GM03348 (cell line): ENCODE measurements at places on chromosomes 13 and 19.

- no peak for DNase-seq
These were observed at the start of gene ADM5 for GRCh38 chr19:49689133-49690078. Gene ADM5, plus strand, starts transcription at chr19:49689594. Its CDS starts 244 bp downstream, at chr19:49689838.

GRCh38 chr19:35318679-35319448 is 10.1 kb upstream of the CD22 start:
- peak; percentile 81 for DNase-seq

GRCh38 chr19:53818756-53819155 is 5.4 kb downstream of the NLRP12 start:
- no peak for DNase-seq

DNA sequence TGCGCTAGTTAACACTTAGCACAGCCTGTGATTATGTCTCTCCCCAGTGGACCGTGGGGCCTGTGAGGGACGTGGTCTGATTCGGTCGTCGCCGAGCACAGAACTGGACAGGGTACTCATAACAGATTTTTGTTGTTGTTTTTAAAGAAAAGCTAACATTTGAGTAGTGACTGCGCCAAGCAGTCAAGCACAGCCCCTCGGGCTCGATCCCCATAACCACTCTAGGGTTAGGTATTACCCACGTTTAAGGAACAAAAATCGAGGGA is 805 bp upstream of the PTOV1 start:
- DNase-seq, result no peak

DNA sequence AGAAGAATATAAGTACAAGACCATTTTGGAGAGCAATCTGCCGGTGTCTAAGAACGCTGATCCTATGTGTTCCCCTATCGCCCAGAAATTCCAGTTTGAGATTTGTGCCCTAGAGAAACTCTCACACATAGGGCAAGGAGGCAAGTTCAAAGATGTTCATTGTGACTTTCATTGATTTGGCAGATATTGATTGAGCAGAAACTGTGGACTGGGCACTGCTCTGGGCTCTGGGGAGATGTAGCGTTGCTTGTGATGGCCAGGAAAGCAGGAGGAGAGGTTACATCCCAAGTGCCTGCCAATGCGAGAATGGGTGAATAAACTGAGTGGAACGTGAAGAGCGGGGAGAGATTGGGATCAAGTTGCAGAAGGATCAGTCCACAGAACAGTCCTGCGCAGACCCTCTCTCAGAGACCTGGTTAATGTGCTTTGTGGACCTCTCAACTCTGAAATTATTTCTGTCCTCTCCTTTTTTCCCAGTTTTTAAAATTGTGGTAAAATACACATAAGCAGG is 123.9 kb upstream of the PEG3 start:
- no peak for DNase-seq

GRCh38 chr13:49810567-49811526 is 18.4 kb upstream of the KPNA3 start:
- peak; percentile 31 for DNase-seq

- DNase-seq, result no peak
These were observed 309.8 kb downstream of the COG6 start for GRCh38 chr13:39965309-39965708.

DNA sequence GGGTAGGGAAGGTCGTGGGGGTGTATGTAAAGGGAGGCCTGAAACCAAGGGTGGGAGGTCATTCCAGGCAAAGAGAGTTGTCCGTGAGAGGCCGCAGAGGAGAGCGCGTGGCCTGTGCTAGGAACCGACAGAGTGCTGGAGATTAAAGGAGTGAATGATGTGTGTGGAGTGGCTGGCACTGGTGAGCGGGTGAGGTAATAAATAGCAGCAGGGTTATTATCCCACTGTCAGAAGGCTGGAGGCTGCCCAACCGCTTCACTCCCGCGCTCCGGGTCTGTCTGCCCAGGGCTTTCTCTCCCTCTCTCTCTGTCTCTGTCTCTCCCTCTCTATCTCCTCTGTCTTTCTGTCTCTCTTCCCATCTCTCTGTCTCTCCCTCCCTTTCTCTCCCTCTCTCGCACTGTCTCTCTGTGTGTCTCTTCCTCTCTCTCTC is 17.4 kb downstream of the ZNF579 start:
- DNase-seq, result peak; percentile 48

GRCh38 chr19:18896421-18896841 is 473 bp upstream of the CERS1 start:
- peak; percentile 41 for DNase-seq

- no peak for DNase-seq
These were observed 3.1 kb downstream of the RPS28 start for GRCh38 chr19:8324186-8325050.

DNA sequence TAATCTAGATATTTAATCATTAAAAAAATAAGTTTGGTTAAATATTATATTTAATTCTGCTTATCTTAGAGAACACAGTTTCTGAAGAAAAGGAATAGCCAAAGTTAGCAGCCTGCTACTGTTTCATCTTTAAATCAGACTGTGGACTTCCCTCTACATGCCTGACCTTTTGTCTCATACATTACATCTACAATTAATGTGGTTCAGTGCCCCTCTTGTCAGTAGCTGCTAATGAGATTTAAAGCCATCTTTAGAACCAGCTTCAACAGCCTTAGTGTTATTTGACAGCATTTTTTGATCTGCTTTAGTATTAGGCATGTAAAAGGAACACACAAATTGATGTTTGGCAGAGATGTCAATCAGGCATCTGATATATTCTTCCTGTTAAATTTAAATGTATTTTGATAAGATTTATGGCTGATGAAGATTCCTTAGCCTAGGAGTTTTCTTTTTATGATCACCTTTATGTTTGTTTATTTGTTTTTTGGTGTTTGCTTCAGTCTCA is 1925.8 kb upstream of the PRR20A start:
- DNase-seq, result no peak

- DNase-seq, result no peak
These were observed 919 bp upstream of the ADAMTS10 start for GRCh38 chr19:8611391-8611876.

GRCh38 chr19:29936409-29936808 is 5.6 kb upstream of the URI1 start:
- DNase-seq, result no peak

DNA sequence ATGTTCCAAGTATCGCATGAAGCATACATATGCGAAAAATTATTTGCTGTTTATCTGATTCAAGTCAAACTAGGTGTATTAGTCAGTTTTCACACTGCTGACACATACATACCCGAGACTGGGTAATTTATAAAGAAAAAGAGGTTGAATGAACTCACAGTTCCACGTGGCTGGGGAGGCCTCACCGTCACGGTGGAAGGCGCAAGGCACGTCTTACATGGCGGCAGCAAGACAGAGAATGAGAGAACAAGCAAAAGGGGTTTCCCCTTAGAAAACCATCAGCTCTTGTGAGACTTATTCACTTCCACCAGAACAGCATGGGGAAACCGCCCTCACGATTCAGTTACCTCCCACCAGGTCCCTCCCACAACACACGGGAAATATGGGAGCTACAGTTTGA is 13.0 kb upstream of the PROZ start:
- DNase-seq, result no peak

DNA sequence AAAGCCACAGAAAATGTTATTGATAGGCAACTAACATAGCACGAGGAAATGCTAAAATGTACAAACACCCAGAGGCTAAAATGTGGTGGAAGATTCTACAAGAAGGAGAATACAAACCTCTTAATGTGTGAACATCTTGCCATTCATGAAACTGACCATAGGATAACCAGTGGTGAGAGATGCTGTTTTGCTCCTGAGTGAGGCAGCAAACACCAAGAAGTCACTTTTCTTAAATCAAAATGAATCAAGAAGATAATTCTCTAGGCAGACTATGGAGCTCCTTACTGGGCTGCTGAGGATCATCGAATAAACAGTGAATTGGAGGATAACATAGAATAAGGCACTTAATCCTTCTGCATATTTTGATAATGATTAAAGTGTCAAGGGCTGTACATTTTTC is 375.4 kb upstream of the SLITRK6 start:
- DNase-seq, result no peak
